ENCODE measurements at places on chromosomes 5 and 9.

DNA sequence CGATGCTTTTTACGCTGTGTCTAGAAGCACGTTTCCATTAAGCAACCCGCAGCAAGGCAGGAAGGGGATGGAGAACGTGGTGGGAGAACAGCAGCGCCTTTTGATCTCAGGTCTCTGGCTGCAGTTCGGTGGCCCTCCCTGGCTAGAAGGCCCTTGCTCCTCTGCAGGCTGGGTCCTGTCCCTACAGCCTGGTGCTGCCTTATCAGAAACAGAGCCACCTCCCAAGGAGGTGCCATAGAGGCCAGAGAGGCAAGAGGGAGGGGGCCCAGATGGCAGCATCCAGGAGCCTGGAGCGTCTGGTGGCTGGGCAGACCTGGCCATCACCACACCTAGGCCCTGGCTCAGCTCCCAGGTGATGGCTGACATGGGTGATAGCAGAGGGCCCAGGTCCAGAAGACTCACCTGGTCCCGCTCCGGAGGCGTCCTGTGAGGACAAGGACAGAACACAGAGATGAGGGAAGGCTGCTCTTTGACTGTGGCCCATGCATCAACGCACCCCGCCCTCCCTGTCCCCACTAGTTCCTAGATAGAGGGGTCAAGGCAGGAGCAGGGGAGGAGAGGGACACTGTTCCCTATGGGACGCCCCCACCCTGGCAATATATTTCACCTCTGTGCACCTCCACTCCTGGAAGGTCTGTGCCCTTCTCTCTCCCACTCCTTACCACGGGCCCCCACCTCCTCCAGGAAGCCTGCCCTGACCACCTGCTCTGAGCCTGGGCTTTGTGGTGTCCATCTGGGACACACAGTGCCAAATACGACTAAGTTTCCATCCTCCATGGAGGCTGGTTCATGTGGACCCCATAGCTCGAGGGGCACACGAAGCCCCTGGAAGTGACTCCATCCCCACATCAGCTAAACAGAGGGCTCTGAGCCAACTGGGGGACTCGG, 41.6 kb upstream of the SARDH start:
- no peak for DNase-seq

- DNase-seq, result no peak
These were observed 317.3 kb downstream of the TAF11L14 start for GRCh38 chr5:17951392-17952169.

- no peak for DNase-seq
These were observed 3.7 kb upstream of the CD274 start for GRCh38 chr9:5446451-5447236.

- DNase-seq, result no peak
These were observed at the start of gene PCDHGA12 for GRCh38 chr5:141430332-141431113. Gene PCDHGA12, plus strand, starts transcription at chr5:141430507. Its CDS starts 253 bp downstream, at chr5:141430760.

GRCh38 chr9:124437086-124437485, 13.2 kb upstream of the ADGRD2 start:
- no peak for DNase-seq

GRCh38 chr9:72858089-72858912, 94.6 kb downstream of the ALDH1A1 start:
- no peak for DNase-seq
